Forelimb muscle (tissue), 1 donor: ENCODE measurements at places on chromosomes 11 and 22. TPM values are rescaled to one million over a fixed set of nuclear protein-coding genes. Genes with fewer than 3 reads are reported as not detected.

GRCh38 chr11:65258988-65259387 is 2.8 kb upstream of the POLA2 start:
- no peak for DNase-seq

DNA sequence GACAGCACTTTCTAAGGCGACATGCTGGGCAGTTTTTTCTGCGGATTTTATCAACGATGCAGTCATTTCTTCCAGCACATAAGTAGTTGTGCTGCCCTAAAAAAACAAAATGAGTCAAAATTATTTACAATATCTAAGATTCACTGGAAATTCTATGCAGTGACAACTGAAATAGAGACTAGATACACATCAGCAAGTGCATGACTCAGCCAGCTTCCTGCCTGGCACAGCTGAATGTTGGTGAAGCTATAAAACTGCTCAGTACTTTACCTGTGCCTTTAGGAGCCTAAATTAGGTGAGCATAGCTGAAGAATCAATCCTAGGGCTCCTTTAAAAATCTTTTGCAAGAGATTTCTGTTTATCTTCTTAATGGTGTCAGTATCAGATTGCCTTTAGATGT is 37.8 kb downstream of the PGR start:
- no peak for DNase-seq

DNA sequence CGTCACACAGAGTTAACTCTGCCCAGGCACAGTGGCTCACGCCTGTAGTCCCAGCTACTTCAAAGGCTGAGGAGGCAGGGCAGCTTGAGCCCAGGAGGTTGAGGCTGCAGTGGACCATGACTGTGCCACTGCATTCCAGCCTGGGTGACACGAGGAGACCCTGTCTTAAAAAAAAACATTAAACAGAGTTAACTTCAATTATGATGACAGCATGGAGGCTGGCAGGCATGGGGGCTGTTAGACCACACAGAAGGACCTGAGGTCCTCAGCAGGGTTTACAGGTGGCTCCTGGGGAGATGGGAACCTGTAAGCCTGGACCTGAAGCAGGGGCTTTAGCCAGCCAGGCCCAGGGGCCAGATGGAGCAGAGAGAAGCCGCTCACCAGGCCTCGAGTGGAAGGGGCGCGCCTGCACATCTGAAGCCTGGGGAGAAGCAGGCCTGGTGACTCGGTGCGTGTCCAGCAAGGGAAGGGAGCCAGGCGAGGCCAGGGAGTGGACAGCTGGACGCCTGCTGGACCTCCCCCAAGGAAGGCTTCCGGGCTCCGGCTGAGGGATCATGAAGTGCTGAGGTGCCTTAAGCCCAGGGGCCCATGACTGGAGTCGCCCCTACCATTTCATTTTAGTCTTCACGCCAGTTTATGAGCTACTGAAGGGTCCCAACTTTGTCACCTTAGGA is 25.3 kb downstream of the RPUSD4 start:
- DNase-seq: no peak

DNA sequence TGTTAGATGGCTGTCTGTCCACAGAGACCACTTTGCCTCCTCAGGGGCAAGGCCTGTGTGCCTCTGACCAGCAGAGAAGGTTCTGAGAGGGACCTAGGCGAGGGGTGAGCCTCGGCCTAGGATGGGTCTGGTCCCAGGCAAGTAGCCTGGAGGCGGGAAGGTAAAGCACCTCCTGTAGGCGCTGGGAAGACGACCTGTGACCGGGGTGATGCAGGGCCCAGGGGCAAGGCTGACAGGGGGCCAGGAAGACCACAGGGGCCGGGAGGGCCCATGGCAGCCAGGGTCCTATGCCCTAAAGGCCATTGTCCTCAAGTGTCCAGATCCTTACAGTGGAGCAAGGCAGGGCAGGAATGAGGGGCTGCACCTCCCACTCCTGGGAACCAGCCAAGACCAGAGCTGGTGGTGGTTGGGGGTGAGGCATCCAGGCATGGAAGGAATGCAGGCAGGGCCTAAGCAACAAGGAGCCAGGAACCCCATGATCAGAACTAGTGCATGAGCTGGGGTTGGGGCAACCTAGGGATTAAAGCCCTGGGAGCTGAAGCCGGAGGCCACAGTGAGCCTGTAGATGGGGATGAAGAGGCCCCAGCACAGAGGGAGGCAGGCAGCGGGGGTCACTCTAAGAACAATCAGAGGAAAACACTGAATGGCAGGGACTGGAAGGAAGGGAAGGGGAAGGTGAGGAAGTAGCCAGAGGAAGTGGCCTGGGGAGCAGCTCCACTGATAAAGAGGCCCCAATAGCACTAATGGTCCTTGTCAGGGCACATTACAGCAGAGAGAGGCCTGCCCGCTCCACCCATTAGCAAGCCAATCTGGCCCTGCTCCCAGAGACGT is 32.9 kb upstream of the KLHL35 start:
- DNase-seq: no peak

DNA sequence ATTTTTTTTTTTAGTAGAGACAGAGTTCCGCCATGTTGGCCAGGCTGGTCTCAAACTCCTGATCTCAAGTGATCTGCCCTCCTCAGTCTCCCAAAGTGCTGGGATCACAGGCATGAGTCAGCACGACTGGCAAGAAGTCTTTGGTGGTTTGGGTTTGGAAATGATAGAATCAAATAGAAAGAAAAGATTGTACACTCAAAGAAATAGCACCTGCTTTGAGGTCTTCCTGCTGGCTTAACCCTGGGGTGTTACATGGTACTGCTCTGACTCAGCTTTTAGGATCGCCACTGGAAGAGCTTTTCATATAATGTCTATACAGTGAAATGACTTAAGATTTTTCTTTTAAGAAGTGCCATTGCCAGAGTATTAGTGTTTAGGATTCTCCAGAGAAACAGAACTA is 50.2 kb downstream of the JAM3 start:
- DNase-seq: no peak

- no peak for DNase-seq
These were observed 101.0 kb upstream of the AKIP1 start for GRCh38 chr11:8809939-8810539.

DNA sequence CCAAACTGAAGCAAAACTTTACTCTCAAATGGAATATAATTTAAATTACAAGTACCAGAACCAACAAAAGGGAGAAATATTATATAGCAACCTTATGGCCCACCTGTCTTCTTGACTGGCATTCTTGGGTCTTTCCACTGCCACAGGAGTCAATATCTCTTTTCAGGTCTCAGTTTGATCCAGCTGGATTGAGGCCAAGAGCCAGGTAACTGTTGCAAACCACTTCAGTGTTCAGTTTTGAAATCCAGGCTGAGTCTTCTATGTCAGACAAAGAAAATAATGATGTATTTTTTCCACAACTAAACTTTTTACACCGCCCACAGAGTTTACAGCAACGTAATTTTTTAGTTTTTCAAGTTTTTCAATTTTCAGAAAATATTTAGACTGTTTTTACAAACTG is 648 bp downstream of the DLG2 start:
- no peak for DNase-seq

DNA sequence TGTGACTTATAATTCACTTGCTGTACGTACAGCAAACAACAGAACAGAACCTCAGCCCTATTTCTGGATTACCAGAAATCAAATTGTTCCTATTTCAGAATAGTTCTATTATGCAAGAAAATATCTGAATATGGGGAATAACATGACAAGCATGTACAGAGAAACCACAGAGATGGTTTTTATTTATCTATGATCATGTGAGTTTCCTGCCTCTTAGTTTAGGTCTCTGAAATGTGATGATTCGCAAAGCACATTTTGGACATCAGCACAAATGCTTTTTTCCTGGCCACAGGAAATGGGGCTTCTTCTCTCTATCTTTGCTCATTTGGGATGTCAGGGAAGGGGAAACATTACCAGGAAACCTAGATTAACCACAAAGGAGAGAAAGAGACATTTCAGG is 266.7 kb upstream of the CTSC start:
- no peak for DNase-seq

GRCh38 chr11:126281245-126281644 is 1.6 kb upstream of the TIRAP start:
- no peak for DNase-seq

DNA sequence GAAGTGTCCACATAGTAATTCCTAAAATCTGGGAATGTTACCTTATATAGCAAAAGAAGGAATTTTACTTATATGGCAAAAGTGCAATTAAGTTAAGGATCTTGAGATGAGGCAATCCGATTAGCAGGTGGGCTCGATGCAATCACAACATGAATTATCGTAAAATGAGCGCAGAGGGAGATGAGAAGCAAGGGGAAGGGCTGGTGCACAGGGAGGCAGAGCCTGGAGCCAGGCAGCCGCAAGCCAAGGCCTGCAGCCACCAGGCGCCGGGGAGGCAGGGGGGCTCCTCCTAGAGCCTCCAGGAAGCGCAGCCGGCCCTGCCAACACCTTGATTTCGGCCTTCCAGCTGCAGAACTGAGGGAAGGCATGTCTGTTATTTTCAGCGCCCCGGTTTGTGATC is 85.7 kb downstream of the CELSR1 start:
- DNase-seq: no peak

DNA sequence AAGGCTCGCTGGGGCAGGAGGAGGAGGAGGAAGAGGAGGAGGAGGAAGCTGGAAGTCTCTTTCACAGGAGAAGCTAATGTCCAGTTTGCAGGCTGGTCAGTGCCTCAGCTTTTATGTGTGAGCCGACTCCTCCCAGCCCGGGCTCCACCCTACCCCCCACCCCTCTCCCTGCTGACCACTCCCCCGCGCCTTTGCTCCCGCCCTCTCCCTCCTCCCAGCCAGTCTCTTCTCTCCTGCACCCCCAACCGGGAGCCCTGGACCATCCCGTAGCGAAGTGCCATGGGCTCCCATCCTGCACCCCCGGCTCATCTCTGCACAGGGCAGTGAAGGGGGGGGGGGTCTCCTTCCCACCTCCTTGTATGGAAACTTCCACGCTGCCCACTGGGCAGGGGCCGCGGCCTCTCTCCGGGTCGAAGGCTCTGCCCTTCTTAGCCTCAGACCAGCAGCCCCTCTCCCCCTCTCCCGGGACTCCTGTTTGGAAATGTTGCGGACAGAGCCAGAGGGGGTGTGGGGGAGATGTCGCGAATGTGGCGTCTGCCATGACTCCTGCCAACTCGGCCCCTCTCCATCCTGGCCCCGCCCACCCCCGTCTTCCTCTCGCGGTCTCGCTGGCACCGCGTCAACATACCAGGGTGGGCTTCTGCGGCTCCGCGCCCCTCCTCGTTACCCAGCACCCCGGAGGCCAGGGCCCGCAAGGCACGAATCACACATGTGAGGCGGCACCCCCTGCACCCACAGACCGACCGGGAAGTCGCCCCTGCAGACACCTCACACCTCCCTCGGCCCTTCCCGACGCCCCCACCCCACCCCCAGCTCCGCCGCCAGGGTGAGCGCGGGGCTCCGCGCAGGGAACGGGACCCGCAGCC is 1.8 kb downstream of the IGF2 start:
- DNase-seq: no peak

GRCh38 chr11:67611704-67612587 is 5.2 kb downstream of the NDUFV1 start:
- no peak for DNase-seq

- no peak for DNase-seq
These were observed 99.4 kb downstream of the PDE2A start for GRCh38 chr11:72574548-72575460.

- no peak for DNase-seq
These were observed 30.4 kb downstream of the SLC22A12 start for GRCh38 chr11:64621283-64622019.

GRCh38 chr11:72058416-72059034 is 21.8 kb downstream of the NUMA1 start:
- DNase-seq: no peak

DNA sequence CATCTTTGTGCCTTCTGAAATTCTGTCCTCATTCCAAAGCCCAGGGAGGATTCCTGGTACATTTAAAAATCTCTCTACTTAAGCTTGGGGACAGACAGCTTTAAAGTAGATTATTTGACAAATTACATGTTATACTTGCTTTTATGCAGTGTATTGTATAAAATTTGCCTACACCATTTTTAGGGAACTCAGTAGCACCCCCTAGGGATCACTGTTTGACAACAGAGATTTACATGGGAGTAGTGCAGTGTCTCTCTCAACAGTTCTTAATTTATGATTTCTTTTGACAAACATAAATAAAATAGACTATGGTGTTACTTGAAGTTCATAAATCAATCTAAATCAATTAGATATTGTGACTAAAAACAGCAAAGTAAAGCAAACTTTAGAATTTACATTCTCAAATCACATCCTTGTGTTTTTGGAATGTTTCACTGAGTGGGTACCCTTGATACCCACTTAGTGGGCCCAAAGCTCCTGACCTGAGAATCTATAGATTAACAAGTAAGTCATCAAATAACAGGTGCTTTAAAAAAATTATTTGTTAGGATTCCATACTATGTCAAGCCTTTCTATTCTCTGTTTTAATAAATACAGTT is 428.8 kb downstream of the DYNC2H1 start:
- no peak for DNase-seq

DNA sequence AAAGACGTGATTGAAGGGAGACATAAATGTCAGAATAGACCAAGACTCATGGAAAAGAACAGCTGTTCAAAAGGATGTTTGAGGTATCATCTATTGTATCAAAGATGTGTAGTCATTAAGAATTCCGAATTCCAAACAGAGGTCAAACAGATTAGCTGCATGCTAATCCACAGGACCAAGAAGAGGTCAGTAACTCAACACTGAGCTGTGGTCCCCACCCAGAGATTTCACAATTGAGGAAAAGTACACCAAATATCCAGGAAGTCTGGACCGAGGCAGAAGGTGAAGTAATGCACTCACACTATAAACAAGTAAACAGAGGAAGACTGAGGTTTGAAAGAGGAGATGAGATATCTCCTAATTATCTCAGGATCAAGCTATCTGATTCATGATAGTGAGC is 29.6 kb upstream of the OR5P2 start:
- DNase-seq: no peak

DNA sequence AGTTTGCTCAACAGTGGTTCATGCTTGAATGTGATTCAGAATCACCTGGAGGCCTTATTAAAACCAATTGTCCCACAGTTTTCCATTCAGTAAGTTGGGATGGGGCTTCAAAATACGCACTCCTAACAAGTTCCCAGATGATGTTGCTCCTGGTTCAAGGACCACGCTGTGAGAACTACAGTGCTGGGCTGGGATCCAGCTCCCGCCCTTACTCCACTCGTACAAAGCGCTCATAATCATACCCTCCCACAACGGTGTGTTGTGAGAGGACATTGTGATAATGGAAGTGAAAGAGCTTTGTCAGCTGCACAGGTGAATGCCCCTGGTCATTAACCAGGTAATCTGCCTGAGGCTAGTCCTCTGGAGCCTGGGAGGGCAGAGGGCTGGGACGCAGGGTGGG is 1.3 kb upstream of the CD82 start:
- no peak for DNase-seq

GPR137 gene
- polyA plus RNA-seq: 22.0 TPM

KCNJ1 gene
- polyA plus RNA-seq: 0.30 TPM

OR10A4 gene
- not detected for polyA plus RNA-seq

MMP7 gene
- polyA plus RNA-seq: not detected

OR52E8 gene
- not detected for polyA plus RNA-seq

MAPK8IP1 gene
- 41.3 TPM for polyA plus RNA-seq

CD3G gene
- 0.13 TPM for polyA plus RNA-seq

CD6 gene
- polyA plus RNA-seq: 0.83 TPM

FGF4 gene
- polyA plus RNA-seq: 12.0 TPM

ALG8 gene
- 20.6 TPM for polyA plus RNA-seq

LMNTD2 gene
- 0.52 TPM for polyA plus RNA-seq
